ENCODE measurements at places on chromosomes 16 and 17.

- no peak for DNase-seq
Measured at GRCh38 chr17:19375732-19376131, 2.6 kb upstream of the MAPK7 start.

DNA sequence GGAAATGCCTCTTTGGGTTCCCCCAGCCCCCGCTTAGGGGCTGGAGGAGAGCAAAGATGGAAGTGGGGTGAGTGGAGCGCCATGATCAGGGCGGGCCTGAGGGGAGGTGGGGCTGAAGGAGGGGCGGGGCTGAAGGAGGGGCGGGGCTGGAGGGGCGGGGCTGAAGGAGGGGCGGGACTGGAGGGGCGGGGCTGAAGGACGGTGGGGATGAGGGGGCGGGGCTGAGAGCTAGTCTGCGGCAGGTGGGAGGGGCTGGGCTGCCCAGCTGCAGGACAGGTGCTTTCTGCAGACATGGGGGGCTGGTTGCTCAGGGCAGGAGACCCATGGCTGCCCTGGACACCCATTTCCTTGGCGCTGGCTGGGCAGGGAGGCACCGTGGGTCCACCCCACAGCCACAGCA lies 39.1 kb upstream of the PABPN1L start:
- no peak for DNase-seq

DNA sequence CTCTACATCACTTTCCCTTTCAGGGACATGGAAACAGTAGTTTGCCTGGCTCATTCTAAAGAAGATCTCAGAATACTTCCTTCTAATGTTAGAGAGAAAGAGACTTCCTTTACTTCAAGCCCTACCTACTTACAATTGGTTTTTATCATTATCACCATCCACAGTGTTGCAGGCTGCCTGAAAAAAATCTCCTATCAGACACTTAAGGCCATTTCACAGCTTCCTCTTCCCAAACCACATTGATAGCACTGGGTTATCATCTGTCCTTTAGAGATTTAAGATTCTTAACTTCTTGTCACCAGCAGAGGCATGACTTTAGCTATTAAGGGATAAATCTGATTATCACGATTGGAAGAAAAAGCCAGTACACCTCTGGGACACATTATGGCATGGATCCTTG lies 178.5 kb upstream of the TBX2 start:
- no peak for DNase-seq

- peak; percentile 44 for DNase-seq
Measured at GRCh38 chr16:75279305-75279704, 27.9 kb upstream of the BCAR1 start.

GRCh38 chr17:56159826-56160380 lies 6.6 kb downstream of the ANKFN1 start:
- DNase-seq, result no peak

All from adipocyte (in vitro differentiated cells).